ENCODE measurements at places on chromosomes 7 and 10. TPM values are rescaled to one million over a fixed set of nuclear protein-coding genes. Genes with fewer than 3 reads are reported as not detected.

DNA sequence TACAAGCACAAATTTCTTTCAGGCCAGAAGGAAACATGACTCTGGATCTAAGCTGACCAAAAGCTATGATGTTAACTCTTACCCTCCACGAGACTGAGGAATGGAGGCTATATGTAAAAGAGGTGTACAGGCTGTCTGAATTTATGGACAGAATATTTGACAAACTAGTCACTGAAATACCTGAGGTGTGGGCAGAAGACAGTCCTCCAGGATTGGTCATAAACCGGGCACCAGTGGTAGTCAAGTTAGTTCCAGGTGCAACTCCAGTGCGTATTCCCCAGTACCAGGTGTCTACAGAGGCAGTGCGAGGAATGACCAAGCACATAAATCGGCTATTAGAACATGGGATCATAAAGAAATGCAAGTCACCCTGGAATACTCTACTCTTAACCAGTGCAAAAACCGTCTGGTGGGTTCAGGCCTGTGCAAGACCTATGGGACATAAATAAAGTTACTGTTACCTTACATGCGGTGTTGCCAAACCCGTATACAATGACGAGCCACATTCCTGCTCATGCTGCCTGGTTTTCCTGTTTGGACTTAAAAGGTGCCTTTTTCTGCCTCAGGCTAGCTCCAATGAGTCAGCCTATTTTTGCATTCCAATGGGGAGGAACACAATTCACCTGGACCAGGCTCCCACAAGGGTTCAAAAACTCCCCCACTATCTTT, 6.7 kb upstream of the CYREN start:
- no peak for DNase-seq

DNA sequence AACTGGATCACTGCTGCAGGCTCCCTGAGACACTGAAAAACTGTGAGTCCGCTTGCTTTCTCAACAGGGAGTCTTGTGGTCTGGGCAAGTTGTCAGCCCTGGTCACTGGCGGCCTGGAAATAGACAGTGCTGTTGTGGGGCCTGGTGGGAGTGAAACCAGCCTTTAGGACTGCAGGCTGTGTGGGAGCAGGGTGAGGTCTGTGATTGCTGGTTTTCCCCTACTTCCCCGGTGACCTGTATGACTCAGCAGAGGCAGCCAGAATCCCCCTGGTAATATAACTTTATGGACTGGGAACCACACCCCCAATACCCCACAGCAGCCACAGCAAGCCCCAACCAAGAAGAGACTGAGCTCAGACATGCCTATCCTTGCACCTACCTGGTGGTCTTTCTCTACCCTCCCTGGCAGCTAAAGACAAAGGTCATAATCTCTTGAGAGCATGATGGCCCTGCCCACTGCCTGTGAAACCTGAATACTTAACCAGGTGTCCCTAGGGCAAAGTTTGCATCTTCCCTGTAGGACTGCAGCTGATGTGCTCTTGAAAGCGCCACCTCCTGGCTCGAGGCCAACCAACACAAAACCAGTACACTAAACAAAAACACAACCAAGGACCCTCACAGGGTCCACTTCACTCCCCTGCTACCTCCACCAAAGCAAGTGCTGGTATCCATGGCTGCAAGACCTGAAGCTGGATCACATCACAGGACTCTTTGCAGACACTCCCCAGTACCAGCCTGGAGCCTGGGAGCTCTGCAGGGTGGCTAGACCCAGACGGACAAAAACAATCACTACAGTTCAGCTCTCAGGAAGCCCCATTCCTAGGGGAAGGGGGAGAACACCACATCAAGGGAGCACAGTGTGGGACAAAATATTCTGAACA, 7.2 kb upstream of the ADAM22 start:
- no peak for DNase-seq

DNA sequence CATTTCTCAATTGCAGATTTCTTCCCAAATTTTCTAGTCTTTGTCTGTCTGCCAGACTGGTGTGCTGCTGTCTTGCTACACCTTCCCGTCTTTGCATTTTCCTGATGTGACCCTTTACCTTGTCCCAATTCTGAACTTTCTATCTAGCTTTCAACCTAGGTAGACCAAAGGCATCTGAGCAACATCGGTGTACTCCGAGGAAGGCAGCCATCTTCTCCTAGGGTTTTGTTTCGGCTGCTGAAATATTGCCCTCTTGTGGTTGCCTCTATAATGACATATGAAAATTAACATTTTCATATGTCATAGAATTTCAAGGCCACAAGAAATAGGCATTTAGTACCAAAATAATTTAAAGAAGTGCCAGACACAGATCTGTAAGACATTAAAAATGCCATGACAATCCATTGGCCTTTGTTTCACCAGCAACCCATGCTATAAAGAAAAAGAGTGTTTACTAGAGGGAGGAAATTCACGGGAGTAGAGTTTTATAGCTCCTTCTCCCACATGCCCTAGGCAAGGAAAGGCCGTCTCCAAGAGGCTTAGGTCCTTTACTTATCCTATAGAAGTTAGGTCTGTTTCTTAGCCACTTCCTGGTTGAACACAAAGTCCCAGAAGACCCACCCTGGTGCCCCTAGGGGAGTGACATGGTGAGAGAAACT, 23.4 kb downstream of the OR9A2 start:
- DNase-seq = no peak

The FRAT2 gene
- 4.8 TPM for polyA plus RNA-seq

- DNase-seq = no peak
These were observed 28.1 kb downstream of the XPNPEP1 start for GRCh38 chr10:109895095-109895818.

The LIPK gene
- not detected for polyA plus RNA-seq

DNA sequence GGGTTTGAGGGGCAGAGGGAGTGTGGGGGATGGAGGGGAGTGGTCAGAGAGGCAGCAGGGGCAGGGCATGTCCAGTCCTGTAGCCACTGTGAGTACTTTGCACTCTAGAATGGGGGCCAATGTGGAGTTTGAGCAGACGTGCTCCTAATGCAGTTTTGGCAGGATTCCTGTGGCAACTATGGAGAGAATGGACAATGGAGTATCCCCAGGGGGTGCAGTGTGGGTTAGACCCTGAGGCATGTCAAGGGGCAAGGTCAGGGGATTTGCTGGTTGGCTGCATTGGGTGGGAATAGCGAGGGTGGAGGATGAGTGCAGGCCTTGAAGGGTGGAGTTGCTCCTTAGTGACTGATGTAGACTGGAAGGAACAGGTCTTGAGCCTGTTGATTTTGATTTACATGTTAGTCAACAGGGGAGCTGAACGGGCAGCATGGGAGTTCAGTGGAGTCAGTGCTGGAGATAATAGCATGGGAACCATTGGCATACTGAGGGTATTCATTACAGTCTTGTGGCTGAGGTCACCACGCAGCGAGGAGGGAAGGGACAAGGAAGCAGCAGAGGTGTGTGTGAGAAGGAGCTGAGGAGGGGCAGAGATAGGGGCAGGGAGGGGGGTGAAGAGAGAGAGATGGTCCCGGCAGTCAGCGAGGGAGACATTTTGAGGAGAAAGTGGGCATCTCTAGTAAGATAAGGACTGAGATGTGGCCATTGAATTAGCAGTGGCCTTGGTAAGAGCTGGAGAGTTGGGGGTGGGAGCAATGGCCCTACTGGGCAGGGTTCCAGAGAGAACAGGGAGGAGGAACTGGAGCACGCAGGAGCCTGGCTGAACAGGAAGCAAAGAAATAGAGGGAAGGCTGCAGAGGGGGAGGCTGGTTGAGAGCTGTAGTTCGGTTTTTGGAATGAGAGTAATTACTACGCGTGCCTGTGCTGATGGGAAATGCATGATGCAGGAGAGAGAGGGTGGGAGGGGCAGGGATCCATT, 112.7 kb downstream of the CCNY start:
- DNase-seq = no peak

The FOXI2 gene
- polyA plus RNA-seq = 0.36 TPM

The ST7 gene
- polyA plus RNA-seq = 13.2 TPM

- DNase-seq = no peak
These were observed 1.5 kb downstream of the IL15RA start for GRCh38 chr10:5975641-5976473.

DNA sequence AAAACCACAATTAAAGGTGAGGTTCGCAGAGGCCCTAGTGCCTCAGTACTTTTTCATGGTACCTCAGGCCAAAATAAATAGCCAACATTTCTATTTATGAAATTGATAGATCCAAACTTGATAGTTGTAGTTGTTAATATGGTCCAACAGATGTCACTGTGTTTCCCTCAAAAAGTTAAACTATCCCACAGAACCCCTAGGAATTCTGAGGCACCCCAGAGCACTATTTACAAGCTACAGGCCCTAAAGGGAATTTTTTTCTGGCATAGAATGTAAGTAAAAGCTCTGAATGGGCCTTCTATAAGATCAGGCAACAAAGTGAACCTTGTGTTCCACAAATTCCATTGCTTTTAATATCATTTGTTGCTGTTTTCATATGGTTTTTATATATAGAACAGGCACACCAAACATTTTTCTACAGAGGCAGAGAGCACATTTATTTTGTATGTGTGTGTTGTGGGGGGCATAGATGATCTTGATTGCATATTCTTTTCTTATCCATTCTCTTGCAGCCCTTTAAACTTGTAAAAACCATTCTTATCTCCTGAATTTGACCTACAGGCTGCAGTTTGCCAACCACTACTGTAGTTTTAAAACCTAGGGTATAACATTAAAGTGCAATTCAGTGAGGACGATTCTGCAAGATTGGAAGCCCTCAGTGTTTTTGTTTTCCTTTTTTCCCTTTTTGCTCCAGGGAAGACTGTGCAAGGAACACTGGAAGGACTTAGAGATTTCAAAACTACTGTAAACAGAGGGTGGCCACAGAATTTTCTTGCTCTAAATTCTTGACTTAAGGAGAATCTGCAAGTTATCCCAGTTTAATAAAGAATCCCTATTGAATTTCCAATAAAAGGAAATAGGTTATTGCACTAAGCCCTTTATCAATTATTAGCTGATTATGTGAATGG, 3.5 kb upstream of the ARL4A start:
- DNase-seq = no peak

- DNase-seq = no peak
These were observed 23.3 kb downstream of the PODXL start for GRCh38 chr7:131533151-131533559.

- DNase-seq = no peak
These were observed 61.9 kb downstream of the MKI67 start for GRCh38 chr10:128064108-128064969.

The MSS51 gene
- 47.4 TPM for polyA plus RNA-seq

DNA sequence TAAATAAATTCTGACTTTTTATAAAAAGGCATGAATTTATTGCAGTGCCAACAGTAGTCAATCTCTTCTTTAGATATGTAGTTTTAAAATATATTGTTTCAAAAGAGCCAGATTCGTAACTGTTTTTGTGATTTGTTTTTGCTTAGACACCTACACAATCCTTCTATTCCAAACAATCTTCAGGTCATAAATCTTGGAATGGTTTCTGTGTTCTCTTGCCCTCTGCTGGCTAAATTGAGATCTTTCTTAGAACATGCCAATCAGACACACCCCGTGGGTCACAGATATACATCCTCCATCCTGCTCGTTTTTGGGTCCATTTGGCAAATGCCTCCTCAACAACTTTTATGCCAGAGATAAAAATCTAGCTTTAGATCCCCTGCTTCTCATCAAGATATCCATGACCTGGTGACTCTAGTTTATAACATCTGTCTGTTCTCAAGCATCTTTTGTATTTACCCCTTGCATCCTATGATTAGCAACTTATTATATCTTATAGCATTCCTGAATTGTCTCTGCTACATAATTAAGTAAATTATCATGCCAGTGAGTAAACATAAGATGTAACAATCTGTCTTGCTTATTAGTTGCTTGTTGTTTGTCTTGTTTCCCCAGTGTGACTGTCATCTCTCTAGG, 35.3 kb upstream of the IFRD1 start:
- no peak for DNase-seq

GRCh38 chr7:91916051-91916440, 24.6 kb upstream of the AKAP9 start:
- no peak for DNase-seq

DNA sequence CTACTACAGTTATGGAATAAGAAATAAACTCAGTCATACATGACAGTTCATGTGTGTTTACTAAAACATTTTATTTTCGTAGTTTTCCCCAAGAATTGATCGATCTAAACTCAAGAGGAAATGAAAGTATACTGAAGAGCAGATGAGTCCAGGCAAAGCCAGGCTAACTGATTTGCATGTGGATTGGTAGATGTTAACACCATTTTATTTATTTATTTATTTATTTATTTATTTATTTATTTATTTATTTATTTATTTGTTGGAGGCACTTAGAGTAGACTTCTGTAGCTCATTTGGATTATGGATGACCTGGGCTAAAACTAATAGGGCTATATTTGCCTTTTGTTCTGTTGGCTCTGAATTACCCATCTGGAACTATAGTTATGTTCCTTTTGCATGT, 68.5 kb upstream of the DKK1 start:
- no peak for DNase-seq

- DNase-seq = no peak
These were observed 12.7 kb downstream of the LRRC18 start for GRCh38 chr10:48926764-48927540.

The FOXP2 gene
- polyA plus RNA-seq = 9.3 TPM

The LRMDA gene
- 6.6 TPM for polyA plus RNA-seq

- DNase-seq = no peak
These were observed 69.1 kb downstream of the MEST start for GRCh38 chr7:130560972-130561371.

DNA sequence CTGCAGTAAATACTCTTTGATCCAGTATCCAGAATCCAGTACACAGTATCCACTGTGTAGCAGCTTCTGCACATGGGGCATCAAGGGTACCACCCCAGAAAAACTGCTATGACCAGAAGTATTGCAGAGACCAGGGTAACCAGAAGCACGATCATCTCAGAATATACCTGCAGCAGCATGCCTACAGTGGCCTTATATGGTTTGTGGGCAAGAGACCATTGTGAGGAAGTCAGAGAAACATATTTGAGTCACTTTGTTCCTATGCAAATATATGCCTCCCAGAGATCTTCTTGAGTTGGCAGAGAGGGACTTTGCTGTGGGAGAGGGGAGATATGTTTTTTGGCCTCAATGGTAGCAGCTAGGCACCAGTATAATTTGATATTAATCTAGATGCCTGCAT, 206.4 kb upstream of the LRRTM3 start:
- DNase-seq = no peak

DNA sequence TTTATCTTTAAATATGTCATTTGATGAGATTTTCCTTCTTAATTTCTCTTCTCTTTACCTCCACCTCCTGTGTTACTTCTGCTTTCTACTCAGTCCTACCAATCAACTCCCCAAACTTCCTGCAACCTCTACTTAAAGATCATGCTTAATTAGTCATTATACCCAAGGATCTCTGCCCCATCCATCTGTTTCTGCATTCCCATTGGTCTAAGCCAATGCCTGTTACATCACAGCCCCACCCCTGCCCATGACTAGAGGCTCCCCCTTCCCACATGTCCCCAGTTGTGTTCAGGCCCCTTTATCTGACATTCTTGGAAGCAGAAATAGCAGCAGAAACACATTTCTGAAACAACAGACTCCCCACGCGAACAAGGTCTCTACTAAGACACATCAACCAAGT, 319.1 kb upstream of the NFE2L3 start:
- DNase-seq = no peak

DNA sequence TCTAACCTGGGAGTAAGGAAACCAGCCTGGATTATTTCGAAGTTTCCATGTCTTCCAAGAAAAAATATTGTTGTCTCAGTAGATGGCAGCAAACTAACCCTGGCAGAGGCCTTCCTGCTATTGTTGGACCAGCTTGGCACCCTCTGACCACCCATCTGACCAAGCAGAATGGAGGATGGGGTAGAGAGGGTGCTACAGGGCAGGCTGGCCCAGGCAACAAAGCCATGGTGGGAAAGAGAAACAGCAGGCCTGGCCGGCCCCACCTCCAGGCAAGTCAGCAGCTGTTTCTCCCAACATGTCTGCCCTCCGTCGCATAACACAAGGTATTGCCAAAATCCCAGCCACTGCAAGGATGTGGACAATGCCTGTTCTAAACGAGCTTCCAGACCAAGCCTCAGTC, 95.0 kb downstream of the FAM53B start:
- DNase-seq = no peak

Measured in hindlimb muscle (tissue), 1 donor.